Fibroblast of the aortic adventitia (primary cell): ENCODE measurements at places on chromosomes 5 and 9.

DNA sequence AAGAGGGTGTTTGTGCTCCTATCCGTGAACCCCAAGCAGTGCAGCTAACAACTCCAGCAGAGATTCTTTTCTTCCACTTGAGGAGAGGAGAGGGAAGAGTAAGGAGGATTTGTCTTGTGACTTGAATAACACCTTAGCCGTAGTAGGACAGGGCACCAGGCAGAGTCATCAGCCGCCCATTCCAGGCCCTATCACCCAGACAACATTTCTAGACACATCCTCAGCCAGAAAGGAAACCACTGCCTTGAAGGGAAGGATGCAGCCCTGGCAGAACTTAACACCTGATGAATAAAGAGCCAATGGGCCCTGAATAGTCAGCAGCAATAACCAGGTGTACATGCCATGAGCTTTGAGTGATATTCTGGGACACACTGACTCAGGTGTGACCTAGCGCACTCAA, 1013.0 kb upstream of the COX7C start:
- no peak for DNase-seq

- DNase-seq = no peak
These were observed 35.1 kb upstream of the SIMC1 start for GRCh38 chr5:176203086-176203485.

- no peak for DNase-seq
These were observed 3.4 kb downstream of the MYMK start for GRCh38 chr9:133521122-133522072.

- DNase-seq = no peak
These were observed 140.0 kb downstream of the CDK5RAP2 start for GRCh38 chr9:120439926-120440325.

DNA sequence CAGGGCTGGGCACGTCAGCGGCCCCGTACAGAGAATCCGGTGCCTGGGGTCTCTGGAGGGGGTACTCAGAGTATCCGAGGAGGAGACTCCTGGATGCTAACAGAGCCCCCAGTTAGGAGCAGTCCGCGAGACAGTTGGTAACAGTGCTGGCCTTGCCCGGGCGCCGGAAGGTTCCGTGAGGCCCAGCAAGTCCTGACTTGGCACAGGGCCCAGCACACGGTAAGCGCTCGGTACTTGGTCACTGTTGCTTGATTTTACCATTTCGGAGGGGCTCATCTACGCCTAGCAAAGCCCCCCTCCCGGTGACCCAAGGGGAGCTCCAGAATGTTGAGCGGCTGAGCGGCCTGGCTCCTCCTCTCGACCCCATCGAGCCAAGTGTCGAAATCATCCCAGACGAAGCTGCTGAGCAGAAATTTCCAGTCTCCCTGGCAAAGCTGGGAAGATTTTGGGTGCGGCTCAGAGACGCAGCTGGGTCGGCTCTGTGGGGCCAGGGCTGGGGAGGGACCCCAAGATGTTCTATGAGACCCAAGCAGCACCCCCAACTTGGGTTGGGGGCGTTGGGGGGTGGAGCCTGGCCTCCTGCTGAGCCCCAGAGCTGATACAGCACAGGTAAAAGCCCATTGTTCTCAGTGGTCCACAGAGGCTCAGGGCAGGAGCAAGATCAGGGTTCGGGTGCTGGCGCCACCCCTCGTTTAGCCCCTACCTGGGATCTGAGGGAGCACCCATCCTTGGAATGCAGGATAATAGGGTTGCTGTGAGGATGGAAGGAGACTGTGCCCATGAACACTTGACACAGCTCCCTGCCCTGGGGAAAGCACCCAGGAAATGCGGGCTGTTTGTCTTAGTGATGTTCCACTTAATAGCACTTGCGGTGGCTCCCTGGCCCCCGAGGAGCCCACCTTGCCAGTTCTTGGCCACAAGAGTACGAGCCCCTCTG, 137.2 kb downstream of the C9orf50 start:
- DNase-seq = peak; percentile 97

GRCh38 chr5:34722183-34722582, 66.1 kb downstream of the RAI14 start:
- DNase-seq = no peak

DNA sequence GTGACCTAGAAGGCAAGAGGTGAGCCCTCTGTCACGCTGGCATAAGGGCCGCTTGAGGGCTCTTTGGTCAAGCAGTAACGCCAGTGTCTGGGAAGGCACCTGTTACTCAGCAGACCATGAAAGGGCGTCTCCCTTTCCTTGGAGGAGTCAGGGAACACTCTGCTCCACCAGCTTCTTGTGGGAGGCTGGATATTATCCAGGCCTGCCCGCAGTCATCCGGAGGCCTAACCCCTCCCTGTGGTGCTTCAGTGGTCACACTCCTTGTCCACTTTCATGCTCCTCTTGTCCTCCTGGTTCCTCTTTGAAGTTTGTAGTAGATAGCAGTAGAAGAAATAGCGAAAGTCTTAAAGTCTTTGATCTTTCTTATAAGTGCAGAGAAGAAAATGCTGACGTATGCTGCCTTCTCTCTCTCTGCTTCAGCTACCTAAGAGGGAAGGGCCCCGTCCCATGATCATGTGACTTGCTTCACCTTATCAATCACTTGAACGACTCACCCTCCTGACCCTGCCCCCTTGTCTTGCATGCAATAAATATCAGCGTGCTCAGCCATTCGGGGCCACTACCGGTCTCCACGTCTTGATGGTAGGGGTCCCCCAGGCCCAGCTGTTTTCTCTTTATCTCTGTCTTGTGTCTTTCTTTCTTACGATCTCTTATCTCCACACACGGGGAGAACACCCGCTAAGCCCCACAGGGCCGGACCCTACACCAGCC, 16.7 kb upstream of the SCGB3A1 start:
- no peak for DNase-seq

GRCh38 chr5:160064417-160064810, 54.8 kb downstream of the PWWP2A start:
- DNase-seq = no peak
